ENCODE measurements at places on chromosomes 11 and 22.

- DNase-seq: no peak
Measured at GRCh38 chr11:30478923-30479322, 107.2 kb downstream of the MPPED2 start.

- DNase-seq: no peak
Measured at GRCh38 chr11:71501071-71501985, 25.7 kb upstream of the KRTAP5-7 start.

DNA sequence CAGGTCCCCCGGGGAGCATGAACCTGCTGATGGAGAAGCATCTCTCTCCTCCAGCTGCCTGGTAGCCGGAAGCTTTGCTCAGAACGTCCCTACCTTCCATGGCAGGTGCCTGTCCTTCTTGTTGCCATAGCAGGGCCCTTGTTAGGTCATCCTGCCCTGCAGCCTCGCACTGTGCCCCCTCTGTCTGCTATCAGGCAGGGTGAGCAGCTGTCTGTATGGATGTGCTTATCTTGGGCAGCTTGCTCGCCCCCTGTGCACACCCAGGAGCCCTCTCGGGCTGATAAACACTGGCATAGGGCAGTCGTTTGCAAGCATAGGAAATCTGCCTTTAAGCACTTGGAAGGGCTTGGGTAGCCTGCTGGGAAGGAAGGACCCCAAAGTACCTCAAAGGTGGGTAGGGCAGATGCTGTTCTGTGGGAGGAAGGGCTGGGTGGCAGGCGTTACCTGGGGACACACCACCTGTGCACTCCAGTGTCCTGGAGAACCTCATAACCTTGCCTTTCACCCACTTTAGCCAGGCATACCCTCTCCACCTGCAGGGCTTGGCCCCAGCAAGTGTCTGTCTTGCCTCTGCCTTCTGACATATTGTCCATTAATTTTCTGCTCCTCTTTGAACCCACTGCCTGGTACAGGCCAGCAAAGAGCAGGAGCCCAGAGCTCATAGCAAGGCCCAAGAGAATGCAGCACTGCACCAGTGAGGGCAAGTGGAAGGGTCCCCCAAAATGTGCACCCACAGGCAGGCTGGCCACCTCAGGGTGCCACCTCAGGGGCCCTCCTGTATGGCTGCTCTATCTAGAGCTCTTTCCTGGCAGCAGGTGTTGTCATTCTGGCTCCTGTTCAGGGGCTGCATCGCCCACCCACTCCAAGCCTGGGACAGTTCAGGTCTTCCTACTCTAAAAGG, 8.0 kb upstream of the COMT start:
- no peak for DNase-seq

- DNase-seq: no peak
Measured at GRCh38 chr11:61601512-61601911, 20.6 kb upstream of the SYT7 start.

DNA sequence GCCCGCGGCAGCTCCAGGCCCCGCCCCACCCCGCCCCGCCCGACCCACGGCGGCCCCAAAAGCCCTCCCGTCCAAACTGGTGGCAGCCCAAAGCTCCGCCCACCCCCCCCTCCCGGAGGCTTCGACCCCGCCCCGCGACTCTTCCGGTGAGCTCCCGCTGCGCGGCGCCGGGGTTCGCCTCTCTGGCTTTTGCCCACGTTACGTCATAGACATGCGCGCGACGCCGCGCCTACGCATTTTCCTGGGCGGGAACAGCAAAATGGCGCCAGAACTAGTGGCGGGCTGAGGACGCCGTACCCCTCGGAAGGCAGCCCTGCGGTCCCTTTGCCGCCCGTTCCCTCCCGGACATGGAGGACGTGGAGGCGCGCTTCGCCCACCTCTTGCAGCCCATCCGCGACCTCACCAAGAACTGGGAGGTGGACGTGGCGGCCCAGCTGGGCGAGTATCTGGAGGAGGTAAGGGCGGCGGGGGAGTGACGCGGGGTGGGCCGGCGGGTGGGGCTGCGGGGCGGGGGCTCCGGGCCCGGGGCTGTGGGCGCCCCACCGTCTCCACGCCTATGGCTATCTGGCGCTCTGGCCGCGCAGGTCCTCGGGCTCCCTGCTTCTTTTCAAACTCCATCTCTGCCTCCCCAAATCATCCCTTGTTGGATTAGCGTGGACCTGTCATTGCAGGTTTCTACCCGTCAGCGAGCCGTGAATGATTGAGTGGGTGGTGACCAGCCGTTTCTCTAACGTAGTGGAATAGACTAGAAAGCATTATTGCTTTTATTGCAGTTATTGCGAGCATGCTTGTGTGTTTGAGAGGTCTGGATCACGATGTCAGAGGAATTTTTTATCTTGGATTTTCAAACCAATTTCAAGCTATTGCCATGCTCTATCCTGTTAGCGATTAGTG, at the start of gene NCAPH2:
NCAPH2 (plus strand) TSS at position 234 of the 894 bp plus-strand sequence; CDS start at position 348, 114 bp downstream.
- DNase-seq: peak; percentile 96

DNA sequence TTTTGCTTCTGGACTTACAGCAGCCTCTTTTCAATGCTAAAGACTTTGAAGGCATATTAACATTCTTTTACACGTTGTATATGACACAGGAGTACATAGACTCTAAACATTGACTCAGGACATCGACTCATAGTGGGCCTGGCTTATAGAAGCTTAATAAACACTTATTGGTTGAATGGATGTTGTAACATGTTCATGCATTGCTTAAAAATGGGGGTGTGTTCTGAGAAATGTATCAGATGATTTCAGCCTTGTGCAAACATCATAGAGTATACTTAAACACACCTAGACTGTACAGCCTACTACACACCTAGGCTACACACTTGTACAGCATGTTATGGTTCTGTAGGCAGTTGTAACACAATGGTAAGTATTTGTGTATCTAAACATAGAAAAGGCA, 17.9 kb downstream of the TTC17 start:
- no peak for DNase-seq

GRCh38 chr11:111476366-111476765, 35.8 kb downstream of the BTG4 start:
- DNase-seq: no peak

DNA sequence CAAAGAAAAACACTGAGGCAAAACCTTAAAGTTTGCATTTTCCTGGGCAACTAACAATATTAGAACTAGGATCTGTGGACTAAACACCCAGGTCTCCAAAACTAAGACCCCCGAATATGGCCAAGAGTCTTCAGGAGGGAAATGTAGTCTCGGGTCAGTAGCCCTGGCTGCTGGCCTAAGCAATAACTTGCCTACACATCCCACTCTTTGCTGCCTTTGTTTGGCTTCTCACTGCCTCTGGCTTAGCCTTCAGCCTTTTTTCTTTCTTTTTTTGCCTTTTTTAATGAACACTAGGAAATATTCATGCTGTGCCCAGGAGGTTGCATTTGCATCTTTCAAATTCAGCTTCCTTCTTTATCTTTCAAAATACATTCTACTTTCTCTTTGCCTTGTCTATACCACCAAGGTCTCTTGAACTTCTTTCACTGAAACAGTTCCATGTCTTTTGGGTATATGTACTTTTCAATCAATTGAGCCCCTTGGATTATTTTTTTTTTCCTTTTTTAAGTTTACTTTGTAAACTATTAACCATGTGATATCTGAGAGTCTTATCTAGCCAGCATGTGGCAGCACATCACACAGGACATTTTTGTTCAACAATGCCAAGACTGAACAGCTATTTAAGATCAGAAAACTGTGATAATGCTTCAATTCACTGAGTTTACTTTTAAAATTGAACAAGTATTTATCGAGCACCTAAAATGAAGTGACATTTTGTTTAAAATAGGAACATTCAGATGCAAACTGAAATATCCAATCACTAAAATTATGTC, 165.0 kb upstream of the TRPC6 start:
- DNase-seq: no peak

DNA sequence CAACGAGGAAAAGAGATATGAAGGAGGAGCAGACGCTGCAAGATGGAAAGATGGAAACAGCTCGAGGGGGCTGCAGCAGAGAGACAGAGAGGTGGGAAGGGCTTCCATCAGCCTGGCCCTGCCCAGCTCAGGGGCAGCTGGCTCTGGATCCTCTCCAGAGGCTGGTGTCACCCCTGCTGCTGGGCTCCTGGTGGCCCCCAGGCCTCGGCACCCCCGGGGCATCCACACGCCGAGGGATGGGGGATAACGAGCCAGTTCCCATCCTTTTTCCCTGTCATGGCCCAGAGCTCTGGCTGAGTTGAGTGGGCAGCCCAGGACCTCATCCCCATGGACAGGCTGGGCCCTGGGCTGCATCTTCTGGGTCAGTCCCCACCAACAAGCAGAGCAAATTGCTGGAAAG, 102.3 kb downstream of the ST3GAL4 start:
- no peak for DNase-seq

DNA sequence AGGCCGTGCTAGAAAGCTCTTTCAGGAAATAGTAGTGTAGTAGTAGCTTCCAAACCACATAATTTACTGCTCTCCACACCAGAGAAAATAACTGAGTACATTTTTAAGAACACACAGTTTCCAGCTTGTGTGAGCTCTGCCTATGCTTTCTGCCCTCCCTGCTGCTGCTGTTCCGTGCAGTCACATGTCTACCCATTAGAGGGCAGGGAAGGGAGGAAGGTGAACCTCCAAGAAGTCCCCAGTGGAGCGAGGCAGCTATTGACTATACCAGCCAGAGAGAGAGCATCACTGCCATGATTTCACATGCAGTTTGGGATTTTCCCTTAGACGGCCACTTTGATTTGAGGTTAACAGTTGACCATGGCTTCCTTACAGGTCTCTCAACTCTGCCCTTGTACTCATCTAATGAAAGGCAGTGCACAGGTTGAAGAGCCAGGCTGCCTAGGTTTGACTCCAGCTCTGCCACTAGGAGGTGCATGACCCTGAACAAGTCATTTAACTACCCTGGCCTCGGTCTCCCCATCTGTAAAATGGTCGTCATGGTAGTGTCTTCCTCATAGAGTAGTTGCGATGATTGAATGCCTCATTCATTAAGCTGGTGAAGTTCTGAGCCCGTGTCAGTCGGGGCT, 19.7 kb upstream of the CTTN start:
- DNase-seq: no peak

DNA sequence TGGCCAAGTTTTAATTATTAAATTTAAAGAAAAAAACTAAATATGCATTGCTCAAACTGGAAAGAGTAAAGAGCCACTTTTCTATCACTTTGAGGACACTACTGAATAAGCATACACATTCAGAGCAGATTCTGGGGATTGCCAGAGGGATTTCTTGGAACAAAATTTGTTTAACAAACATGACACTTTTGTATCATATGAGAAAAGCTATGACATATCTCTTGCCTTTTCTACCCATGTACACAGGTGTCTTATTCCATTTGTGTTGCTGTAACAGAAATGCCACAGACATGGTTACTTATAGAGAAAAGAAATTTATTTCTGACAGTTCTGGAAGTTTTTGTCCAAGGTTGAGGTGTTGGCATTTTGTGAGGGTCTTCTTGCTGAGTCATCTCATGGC, 13.5 kb upstream of the USP28 start:
- no peak for DNase-seq

DNA sequence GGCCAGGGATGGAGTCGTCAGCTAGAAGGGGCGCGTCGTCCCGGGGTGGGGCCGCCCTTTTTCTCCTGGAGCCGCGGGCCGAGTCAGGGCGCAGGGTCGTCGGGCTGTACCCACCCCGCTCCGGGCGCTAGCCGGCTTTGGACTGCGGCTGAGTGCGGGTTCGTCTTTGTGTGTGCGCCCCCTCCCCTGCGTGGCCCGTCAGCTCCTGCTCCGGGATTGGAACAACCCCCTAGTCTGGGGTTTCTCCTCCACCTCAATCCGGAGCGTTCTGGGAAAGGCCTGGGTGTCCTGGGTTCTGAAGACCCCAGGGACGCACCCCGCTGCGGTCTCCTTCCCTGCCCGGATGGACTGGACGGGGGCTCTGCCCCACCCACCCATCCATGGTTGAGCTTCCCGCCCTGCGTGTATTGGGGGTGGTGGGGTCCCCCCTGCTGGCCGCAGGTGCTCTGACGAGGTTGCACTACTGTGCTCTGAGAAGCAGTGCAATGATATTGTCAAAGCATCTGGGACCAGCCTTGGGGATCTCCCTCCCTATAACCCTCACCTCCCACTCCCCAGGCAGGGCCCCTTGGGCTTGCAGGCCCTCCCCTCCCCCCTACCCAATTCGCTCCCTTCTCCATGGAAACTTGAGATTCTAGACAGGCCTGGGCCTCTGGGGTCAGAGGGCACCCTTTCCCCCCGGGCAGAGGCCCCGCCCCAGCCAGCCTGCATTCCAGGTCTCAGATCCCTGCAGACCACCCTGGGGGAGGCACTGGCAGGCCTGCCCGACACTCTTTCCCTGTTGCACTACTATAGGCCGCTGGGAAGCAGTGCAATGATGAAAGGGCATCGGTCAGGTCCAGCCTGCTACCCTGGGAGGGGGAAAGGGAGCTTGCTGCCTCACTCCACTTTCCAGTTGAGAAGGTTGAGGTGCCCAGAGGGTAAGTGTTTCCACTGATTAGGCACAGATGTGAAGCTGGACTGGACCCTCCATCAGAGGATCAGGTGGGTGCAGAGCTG, 10.7 kb downstream of the SDF2L1 start:
- DNase-seq: no peak

GRCh38 chr22:22691055-22691454, 46.6 kb downstream of the GGTLC2 start:
- no peak for DNase-seq

GRCh38 chr11:2826679-2827056, 58.9 kb downstream of the CDKN1C start:
- DNase-seq: no peak

DNA sequence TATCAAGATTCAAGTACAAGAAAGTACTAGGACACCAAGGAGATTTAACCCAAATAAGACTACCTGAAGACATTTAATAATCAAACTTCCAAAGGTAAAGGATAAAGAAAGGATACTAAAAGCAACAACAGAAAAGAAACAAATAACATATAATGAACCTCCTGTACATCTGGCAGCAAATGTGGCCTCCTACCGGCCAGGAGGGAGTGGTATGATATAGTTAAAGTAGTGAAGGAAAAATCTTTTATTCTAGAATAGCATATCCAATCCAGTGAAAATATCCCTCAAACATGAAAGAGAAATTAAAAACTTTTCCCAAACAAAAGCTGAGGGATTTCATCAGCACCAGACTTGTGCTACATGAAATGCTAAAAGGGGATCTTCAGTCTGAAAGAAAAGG, 104.7 kb upstream of the GUCY1A2 start:
- DNase-seq: no peak

DNA sequence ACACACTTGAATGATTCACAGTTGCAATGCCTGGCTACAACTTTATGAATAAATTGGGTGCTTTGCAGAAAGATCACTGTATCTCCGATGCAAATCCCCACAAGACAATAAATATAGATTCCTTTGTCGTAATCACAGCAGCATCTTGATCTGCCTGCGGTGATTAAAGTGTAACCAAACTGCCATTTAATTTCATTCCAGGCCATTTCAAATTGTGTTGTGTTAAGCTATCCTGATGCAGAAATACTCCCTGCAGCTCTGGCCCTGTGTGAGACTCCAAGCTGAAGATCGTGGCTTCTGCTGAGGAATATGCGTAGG, 40.8 kb upstream of the B3GAT1 start:
- no peak for DNase-seq

Measured in CD8-positive, alpha-beta memory T cell (primary cell).